Pancreas (tissue), 10 donors: ENCODE measurements at places on chromosomes 6 and 20.

GRCh38 chr6:153012856-153013255, 10.3 kb upstream of the MTRF1L start:
- no peak for DNase-seq

- DNase-seq = no peak
Observed at GRCh38 chr20:12592756-12593155, 416.0 kb upstream of the SPTLC3 start.

DNA sequence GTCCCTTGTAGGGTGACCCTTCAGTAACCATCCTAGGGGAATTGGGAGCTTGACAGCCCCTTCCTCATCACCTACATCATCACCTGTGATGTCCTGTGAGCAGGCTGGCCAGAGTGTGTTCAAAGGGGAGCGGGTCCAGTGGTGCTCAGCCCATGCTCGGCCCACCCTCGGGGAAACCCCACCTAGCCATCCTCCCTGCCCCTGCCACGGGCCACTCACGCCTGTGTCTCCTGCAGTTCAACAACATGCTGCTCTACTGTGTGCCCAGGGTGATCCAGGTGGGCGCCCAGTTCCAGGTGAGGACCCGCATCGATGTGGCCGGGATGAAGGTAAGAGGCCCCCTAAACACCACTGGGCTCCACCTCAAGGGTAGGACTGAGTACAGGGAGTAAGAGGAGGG, 10.1 kb downstream of the FGD2 start:
- DNase-seq = no peak

- DNase-seq = no peak
Observed at GRCh38 chr6:94623586-94623985, 953.7 kb upstream of the MANEA start.

DNA sequence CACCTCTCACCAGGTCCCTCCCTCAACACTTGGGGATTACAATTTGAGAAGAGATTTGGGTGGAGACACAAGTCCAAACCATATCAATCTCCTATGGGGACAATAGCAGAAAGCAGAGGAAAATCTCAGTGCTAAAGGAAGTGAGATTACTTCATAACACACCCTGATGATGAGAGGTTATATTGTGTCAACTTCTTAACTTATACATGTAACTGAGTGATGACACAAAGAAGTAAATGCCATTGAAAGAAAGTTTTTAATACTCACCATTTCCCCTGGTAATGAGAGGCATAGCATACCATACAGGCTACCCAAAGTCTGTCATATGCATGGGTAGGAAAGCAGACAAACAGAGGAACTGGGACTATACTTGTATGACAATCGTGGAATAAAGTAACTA, 137.2 kb downstream of the MMUT start:
- no peak for DNase-seq

DNA sequence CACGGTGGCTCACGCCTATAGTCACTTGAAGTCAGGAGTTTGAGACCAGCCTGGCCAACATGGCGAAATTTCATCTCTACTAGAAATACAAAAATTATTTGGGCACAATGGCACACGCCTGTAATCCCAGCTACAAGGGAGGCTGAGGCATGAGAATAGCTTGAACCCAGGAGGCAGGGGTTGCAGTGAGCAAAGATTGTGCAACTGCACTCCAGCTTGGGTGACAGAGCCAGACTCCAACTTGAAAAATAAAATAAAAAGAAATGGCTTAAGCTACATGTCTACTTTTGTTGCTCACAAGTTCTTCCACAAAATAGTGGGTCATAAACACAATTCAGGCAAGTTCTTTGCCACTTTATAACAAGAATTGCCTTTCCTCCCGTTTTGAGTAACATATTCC, 27.1 kb upstream of the B4GALT5 start:
- no peak for DNase-seq

DNA sequence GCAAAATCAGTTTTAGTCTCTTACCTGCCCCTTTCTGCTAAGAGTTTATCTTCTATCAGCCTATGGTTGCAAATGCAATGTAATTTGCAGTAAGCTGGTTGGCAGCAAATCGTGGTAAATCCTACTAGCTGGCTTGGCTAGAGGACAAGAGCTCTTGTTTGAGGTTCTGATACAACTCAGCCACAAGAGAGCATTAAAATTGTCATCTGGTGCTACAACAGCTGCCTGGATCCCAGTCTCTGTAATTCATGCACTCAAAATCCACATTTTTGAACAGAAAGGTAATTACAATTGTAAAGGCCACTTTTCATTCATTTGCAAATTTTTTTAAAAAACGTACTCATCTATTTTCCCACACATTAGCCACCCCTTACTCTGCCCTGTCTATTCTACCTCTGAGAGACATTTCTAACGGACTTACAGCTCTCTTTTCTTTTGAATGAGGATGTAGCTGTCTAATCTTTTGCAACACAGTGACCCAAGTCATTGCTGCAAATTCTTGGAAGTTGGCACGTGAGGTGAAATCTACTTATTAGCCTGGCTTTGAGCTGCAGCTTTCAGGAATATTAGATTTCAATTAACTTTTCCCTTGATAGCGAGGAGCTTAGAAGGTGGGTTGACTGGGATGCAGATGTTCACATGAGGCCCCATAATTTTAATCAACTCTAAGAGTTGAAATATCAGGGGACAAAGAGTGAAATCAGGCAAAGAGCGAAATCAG, 54.0 kb upstream of the FAM184A start:
- DNase-seq = no peak

DNA sequence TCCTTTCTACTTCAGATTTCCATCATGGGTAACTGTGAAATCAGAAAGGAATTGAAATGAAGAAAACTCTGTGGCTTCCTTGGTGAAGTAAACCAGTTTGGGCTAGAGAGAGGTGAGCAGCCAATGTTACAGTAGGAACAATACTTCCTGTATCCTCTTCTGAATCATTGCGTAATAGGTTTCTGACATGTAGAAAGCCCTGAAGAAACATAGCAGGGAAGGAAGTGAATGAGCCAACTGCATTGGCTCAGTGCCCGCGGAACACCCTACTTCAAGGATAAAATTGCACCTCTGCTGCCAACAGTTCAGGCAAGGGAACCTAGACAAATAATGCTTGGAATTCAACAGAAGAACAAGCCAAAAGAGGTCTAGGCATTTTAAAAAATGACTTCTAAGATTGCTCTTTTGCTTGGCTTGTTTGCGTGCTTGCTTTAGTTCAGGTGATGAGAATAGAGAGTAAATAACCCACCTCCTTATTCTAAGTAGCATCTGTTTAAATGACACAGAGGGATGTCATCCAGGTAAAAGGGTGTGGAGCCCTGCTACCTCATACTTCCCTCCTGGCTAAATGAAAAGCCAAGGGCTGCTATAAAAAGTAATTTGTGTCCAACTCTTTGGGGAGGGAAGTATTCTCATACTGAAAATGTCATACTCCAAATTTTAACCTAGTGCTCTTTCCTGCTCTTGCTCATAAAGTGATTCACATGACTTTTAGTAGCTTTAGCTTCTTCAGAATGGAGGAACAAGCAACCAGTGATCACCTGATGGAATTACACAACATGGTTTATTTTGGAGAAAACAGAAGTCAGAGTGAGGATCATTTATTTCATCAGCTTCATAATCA, 30.0 kb upstream of the AKIRIN2 start:
- DNase-seq = peak; percentile 93
